ENCODE measurements at places on chromosomes 2 and 18.
A peak's percentile ranks its signal among the peaks of the same experiment; 100 is the strongest.

DNA sequence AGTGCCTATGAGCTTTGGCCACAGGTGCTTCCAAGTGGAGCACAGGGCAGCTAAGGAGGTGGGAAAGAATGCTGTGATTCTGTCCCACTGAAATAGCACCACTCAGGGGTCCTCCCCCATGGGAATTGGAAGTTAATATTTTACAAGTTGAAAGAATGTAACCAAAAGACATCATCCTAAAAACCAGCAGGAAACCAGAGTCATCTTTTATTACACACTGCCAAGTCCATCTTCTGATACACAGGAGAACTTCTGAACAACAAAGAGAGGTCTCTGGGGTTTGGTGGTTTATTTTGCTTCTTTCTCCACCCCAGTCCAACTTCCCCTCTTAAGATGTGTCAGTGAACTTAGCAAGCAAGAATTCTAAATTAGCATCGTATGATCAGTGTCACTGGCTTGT lies 47.7 kb downstream of the COLEC12 start:
- DNase-seq = no peak

GRCh38 chr18:1995041-1995612 lies 576.2 kb downstream of the METTL4 start:
- DNase-seq = no peak

GRCh38 chr2:26941486-26941885 lies 29.0 kb upstream of the MAPRE3 start:
- DNase-seq = no peak

DNA sequence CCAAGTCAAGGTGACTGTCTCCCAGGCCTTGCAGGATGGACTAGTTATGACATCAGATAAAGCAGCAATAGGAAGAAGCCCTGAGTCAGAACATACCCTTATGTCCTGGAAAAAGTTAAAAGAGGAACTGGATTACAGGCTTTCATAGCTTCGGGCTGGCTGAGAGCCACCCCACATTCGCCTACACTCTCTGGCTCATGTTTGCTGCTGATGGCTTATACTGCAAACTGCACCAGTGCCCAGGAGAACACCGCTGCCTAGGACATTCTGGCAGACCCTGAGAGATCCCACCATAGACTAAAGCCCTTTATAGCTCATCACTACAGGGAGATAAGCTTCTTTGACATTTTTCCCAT lies 20.3 kb downstream of the SLC8A1 start:
- no peak for DNase-seq

DNA sequence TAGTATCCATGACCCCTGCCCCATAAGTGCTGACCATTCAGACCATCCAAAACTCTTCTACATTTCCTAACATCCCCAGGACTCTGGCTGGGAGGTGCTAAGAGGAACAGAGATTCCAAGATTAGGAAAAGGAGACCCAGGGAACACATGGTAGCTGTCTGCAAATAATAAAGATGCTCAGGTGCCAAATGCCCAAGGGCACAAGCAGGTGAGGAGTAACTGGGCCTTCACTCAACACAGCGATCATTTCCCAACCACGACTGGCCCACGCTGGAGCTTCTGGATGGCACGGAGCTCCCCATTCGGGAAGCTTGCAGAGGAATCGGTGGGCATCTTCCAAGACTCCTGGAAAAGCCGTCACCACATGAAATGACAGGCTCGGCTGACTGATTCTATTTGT lies 255.9 kb upstream of the SMIM21 start:
- no peak for DNase-seq

DNA sequence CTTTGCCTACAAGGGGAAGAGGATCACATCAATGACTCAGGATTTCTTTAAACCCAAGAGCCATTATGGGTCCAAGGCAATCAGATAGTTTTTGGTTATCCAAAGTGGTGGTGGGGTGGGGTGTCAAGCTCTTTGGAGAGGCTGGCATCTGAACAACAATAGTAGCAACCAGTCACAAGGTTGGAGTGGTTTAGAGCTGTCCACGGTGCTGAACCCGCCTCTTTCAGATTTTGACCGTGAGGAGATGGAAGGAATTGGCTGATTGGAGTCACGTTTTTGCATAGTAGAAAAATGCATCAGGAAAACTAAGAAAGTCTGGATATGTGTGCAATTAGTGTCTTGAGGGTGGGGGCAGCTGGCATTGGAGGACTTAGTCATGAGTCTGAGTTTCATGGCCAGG lies 159.9 kb downstream of the LOXHD1 start:
- no peak for DNase-seq

- no peak for DNase-seq
Measured at GRCh38 chr18:48109961-48110493, 179.6 kb upstream of the SMAD2 start.

- peak; percentile 21 for DNase-seq
Measured at GRCh38 chr2:72892506-72893173, 5.4 kb downstream of the SPR start.

GRCh38 chr2:119546447-119546767 lies 2.2 kb downstream of the CFAP221 start:
- no peak for DNase-seq

DNA sequence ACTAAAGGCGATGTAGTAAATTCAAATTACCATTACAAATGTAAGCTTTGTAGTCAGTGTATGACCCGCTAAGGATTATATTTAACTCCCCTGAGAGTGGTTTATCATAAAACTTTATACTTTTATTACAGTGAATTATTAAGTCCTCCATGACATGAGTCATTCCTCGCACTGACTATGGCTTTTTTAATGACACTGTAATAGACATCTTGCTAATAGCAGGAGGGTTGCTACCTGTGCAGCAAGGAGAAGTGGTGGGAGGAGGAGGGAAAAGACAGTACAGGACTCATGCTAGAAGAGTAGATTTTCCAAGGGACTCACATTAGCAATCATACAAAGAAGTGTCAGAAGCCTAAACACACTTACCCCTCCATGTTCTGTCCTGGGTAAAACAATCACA lies 556.1 kb downstream of the BCL11A start:
- no peak for DNase-seq
